ENCODE measurements at places on chromosomes 2 and 18.

DNA sequence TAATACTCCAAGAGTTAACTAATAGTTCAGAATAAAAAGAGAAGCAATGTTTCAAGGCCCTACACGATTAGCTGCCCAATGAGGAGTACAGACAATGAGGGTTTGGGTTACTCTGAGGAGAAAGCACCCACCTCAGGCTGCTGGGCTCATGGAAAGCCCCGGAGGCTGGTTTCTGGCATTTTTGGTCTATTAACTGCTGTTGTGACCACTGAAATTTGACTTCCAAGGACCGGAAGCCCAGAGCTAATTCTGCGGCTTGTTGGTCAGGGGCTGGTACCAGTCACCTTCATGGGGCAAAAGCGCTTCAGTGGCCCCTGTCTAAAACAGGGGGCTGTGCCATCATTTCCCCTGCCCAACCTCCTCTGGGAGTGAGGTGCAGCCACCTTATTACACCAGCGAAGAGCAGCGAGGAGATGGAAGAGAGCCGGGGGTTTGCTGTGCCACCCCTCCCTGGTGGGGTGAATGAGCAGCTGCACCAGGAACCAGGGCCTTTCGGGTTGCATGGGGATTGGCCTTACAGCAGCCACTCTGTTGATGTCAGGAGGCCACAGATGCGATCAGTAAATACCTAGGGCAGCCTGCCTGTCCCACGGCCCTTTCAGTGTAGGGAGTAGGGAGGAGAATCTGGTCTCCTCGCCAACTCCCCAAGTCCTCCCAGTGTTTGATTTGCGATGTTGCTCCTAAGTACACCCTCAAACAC, 131.3 kb downstream of the CELF4 start:
- no peak for DNase-seq

DNA sequence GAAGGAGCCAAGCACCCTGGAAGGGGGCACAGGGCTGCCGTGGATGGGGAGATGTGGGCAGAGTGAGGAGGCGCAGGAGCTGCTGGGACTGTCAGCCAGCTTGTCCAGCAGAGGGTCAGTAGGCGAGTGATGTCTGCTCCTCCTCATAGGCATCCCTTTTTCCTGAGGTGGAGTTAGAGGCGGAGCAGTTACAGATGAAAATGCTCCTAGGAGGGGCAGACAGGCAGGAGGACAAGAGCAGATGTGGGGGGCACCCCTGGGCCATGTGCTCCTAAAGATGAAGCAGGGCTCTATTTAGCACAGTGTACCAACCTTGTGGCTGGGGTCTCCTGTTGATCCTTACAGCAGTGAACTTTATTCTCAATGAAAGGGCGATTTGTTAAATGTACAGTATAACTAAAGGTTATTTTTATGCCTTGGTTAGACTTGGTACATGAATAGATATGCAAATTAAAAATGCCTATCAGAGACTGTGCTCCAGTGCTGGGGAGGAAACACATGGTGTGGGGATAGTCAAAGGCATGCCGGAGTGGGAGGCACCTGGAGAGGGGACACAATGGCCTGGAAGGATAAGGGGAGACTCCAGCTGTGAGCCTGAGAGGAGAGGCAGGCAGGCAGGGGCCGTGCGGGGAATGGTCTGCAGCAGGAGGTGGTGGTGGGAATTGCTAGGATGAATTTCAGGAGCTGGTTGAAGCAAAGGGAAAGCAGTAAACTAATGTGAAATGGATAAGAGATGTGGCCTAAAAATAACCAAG, 175.3 kb downstream of the CLIP4 start:
- DNase-seq, result no peak

- no peak for DNase-seq
Measured at GRCh38 chr2:47562548-47562947, 159.6 kb downstream of the MSH2 start.

- no peak for DNase-seq
Measured at GRCh38 chr2:230812033-230812432, 52.7 kb upstream of the ITM2C start.

DNA sequence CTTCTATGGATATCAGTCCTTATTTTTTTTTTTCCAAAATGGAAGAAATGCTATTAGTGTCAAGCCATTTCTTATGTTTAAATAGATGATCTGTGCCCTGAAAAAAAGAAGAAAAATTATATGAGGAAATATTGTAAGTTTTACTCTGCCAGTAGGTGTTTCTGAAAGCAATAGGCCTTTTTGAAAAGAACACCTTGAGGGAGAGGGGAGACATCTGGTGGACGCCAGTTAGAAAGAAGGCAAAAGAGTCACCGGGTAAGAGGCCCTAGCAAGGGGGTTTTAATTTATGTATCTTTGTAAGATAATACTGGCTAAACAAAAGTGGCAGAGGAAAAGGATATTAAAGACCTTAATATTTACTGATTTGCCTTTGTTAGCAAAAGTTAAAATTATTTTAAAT, 56.1 kb downstream of the DYNAP start:
- DNase-seq, result peak; percentile 9

GRCh38 chr2:130981667-130982066, 111.6 kb downstream of the FAM168B start:
- no peak for DNase-seq

DNA sequence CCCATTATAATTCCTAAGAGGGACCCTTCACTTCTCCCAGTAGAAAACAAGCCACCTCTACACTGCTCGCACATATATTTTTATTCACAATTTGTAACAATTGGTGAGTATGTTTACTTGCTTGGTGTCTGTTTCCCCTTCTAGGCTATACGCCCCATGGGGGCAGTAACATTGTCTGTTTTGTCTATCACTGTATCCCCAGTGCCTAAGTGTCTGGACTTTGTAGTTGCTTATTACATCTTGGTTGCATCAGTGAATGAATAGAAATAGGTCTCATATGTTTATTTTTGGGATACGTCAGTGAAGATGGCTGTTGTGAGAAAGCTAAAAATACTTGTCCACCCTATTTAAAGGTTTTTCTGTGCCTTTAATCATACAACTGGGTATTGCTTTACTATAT, 87.4 kb upstream of the ITGB6 start:
- DNase-seq, result no peak

DNA sequence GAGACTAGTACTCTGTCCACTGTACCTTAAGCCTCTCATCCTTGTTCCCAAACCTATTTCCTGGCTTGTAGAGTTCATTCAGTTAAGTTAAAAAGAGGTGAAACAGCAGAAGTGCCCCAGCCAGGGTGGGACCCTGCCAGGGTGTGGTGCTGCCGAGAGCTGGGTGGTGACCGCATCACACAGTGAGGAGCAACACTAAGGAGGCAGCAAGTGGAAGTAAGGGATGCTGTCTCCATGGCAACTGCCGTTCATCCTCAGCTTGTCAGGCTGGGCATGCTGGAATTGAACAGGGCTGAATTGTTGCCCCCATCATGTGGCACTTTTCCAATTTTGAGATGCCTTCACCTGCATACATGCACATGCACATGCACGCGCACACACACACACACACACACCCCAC, 77.0 kb downstream of the VSNL1 start:
- DNase-seq, result no peak

GRCh38 chr18:70160073-70160678, 45.3 kb downstream of the RTTN start:
- peak; percentile 9 for DNase-seq

DNA sequence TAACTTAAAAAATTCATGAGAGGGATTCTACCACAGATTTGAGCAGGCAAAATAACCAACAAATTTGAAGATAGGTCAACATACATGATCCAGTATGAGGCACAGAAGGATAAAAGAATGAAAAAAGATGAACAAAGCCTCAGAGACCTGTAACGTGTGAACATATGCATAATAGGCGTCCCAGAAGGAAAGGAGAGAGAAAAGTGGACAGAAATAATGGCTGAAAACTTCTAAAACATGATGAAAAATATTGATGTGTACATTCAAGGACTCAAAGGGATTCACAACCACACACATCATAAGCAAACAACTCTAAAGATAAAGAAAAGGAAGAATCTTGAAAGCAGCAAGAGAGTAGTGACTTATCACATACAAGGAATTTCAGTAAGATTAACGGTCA, 100.1 kb upstream of the PARD3B start:
- no peak for DNase-seq

DNA sequence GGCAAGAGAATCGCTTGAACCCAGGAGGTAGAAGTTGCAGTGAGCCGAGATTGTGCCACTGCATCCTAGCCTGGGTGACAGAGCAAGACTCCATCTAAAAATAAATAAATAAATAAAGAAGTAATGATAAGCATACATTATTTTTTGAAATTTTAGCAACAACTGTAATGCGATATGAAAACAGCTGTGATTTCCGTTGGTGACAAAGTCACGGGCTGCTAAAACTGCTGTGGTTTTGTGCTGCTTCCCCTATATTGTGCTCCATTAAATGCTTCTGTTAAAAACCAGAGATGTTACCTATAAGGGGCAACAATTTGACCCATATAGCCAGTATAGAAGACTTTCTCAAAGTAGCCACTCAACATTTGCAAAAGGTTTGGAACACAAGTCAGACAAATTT, 8.3 kb downstream of the TRIM54 start:
- no peak for DNase-seq

- no peak for DNase-seq
Measured at GRCh38 chr2:216950547-216950946, 90.7 kb upstream of the TNP1 start.

DNA sequence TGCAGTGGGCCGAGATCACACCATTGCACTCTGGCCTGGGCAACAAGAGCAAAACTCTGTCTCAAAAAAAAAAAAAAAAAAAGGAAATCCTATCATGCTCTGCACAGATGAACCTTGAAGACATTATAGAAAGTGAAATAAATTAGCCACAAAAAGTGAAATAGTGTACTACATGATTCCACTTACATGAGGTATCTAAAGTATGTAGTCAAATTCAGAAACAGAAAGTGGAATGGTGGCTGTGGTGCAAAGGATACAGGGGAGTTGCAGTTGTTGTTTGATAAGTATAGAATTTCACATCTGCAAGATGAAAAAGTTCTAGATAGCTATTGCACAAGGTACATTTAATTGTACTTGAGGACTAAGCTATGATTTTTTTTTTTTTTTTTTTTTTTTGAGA, 5.2 kb downstream of the ZRANB3 start:
- DNase-seq, result no peak

- no peak for DNase-seq
Measured at GRCh38 chr2:237590272-237591140, at the start of gene RAB17. Gene RAB17 (minus strand): TSS chr2:237590734. CDS start chr2:237586154, 4,580 bp downstream.

DNA sequence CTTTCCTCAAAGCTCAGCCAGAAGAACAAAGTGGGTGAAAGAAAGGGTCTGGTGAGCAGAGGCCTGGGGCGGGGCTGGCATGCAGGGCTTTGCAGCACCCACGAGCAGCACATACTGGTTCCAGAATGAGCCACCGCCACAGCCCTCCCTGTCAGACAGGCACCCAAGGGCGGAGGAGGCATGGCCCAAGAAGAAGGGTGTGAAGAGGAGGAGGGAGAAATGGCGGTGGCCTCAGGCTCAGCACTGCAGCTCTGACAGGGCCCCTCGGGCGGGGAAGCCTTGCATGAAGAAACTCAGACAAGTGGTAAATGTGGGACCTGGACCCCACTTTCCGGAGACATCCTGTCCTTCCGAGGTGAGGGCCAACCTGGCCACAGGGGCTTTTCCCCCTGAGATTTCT, 15.7 kb downstream of the FAM228A start:
- no peak for DNase-seq

- DNase-seq, result peak; percentile 34
Measured at GRCh38 chr2:54479424-54479823, 23.3 kb downstream of the SPTBN1 start.

DNA sequence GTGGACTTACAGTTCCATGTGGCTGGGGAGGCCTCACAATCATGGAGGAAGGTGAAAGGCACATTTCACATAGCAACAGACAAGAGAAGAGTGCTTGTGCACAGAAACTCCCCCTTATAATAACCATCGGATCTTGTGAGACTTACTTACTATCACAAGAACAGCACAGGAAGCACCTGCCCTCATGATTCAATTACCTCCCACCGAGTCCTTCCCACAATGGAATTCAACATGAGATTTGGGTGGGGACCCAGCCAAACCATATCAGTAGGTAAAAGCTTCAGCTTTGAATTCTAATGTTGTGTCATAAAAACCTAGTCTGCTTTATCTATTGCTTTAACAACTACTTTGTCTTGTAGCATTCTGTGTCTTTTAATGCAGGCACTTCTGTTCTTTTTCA, 140.4 kb upstream of the PIK3C3 start:
- no peak for DNase-seq

GRCh38 chr18:68800075-68800474, 2.2 kb downstream of the CCDC102B start:
- DNase-seq, result no peak

- DNase-seq, result peak; percentile 79
Measured at GRCh38 chr2:216596980-216597509, 36.2 kb upstream of the IGFBP2 start.

- no peak for DNase-seq
Measured at GRCh38 chr2:152165780-152166179, 9.8 kb downstream of the STAM2 start.

DNA sequence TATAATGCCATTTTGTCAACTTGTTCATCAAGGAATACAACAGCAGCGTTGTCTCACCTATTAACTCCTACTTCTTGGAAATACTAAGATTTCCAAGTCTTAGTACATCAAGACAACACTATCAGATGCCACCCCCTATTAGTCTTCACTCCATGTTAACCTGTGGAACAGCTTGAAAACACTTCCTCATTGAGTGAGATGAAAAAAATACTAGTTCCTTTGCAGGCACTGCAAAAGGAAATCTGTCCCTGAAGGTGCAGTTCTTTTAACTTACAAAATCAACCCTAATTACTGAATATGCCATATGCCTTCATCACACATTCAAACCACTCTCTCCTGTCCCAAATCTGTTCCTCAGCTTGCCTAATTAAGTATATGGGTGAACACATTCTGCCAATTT, 4.0 kb downstream of the CWC22 start:
- no peak for DNase-seq

- peak; percentile 92 for DNase-seq
Measured at GRCh38 chr2:45353879-45354278, 257.2 kb downstream of the SRBD1 start.

- DNase-seq, result no peak
Measured at GRCh38 chr2:138997346-138997745, 217.2 kb upstream of the NXPH2 start.

- no peak for DNase-seq
Measured at GRCh38 chr2:13240789-13241487, 524.2 kb downstream of the TRIB2 start.

DNA sequence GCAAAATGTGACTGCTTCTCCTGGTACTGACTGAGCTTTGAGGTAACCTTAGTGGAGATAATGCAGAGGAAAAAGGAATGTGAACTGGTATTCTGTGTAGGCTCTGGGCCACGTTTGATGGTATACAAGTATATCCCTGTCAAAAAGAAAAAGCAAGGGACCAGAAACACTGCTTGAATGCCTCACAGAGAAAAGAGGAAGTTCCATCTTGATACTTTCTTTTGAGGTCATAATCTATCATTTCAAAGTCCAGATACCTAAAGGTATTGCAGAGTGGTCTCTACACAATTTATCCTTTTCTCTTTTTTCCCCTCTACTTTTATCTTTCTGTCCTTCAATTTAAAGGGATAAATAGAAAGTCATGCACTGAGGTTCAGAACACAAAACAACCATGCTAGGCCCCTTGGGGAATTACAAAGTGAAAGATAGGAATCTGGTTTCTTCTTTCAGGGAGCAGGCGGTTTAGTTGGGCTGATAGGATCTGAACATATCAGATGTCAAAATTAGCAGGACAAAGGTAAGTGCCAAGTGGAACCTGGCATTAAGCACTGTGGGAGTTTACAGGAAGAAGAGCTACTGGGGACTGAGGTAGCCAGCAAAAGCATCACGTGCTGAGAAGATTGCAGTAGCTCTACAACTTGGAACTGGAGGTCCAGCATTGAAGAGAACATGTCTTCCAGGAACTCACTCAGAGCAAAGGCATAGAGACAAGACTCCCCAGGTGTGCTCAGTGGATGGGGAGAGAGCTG, 121.2 kb downstream of the LYPD6 start:
- DNase-seq, result no peak

- peak; percentile 1 for DNase-seq
Measured at GRCh38 chr2:224405841-224406370, 4.0 kb upstream of the FAM124B start.
